ENCODE measurements at places on chromosomes 2 and 18.

GRCh38 chr2:81739966-81740365 lies 1435.4 kb upstream of the LRRTM1 start:
- no peak for DNase-seq

DNA sequence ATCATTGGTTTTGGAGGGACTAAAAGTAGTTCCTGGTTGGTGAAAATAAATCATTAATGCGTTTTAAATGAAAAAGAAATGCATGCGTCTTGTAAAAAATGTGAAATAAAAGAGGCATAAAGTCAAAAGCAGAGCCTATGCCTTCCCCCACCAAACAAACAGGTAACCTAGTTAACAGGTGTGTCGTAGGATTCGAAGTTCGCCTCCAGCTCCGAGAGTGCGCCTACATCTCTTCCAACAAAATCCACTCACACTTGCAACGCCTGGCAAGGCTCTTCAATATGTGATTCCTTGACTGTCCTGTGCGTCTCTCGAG lies 677 bp upstream of the SMAD4 start:
- DNase-seq, result no peak

GRCh38 chr2:54482715-54483114 lies 26.6 kb downstream of the SPTBN1 start:
- no peak for DNase-seq

- DNase-seq, result no peak
Observed at GRCh38 chr2:241850544-241851324, 8.0 kb downstream of the PDCD1 start.

DNA sequence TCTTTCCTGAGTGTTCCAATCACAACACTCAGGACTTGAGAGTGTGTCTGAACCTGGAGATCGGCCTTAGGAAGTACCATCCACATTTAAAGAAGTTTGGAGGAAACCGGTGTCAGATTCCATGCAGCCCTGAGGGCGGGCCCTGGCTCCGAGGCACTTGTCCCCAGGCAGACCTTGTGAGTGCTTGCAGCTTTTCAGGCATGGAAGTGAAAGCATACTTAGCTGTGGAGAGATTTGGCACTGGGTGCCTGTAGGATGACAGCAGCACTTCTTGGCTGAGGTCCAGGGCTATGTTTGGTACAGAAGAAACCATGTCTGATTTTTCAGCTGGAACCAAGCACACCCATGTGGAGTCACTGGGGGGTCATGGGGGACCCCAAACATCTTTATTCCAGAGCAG lies 230.8 kb downstream of the SEPTIN10 start:
- no peak for DNase-seq

DNA sequence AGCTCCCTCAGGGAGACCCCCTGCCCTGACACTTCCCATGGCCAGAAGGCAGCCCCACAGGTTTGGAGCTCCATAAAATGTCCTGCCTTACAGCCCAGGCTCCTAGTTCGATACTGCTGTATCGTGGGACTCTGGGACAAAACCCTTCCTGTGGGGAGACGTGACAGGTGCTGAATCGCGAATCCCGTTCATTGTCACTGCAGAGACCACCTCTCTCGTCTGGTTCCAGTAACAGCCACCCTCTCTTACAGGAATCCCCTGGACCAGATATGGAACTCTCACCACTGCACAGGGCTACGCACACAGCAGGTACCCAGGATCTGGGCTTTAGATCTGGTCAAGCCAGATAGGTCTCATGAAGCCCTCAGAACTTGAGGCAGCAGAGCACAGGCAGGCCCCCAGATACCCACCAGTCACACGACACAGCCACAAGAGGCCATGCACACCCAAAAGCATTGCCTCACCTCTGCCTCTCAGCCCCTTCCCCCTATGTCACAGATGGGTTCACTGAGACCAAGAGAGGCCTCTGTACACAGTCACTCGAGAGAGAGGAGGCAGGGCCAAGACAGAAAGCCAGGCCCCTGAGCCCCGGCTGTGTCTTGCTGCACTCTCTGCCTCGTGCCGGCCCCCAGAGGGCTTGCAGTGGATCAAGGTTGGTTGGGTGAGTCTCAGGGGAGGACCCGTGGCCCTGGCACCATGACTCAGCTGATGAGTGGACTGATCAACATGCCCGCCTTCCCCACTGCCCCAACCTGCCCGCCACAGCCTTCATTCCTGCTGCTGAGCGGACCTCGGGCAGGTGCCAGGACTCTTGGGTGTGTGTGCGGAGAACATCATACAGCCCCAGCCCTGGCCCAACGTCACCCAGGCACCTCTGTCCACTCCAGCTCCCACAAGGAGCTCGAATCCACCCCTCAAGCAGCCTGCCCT lies 7.6 kb downstream of the SDC1 start:
- DNase-seq, result no peak

GRCh38 chr2:109352898-109353689 lies 224.1 kb downstream of the SH3RF3 start:
- no peak for DNase-seq

DNA sequence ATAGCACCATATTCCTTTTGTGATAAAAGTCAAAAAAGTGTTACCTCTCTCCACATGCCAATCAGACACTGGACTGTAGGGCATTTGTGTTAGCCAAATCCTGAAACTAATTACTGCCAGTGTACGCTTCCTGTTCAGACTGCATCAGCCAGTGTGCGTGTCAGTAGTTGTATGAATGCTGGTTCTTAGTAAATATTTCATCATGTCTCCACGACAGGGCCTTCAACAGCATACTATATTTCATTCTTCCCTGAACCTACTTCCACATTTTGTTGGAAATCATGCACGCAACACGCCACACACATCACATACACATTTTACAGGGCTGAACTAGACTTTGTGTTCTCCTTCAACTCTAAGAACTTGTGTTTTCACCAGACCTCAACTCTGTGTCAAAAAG lies 77.5 kb downstream of the EPB41L3 start:
- DNase-seq, result no peak

GRCh38 chr18:79402977-79403722 lies 7.4 kb downstream of the NFATC1 start:
- DNase-seq, result no peak

- DNase-seq, result no peak
Observed at GRCh38 chr2:15546297-15547098, 14.6 kb downstream of the NBAS start.

DNA sequence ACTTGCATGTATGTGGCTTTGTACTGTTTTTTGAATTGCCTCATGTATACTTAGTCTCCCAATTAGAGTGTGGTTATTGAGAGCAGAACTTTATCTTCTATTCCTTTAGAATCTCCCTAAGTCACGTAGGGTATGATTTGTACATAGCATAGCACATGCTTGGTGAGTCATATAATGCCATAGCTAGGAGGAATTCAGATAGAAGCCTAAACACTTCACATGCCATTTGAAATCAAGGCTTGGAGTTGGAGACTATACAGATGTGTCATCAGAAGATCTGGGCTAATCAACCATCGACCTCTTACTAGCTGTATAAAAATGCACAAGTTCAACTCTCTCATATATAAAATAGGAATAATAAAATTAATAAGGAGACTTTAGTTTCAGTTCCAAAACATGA lies 222.6 kb upstream of the ST6GAL2 start:
- DNase-seq, result no peak

DNA sequence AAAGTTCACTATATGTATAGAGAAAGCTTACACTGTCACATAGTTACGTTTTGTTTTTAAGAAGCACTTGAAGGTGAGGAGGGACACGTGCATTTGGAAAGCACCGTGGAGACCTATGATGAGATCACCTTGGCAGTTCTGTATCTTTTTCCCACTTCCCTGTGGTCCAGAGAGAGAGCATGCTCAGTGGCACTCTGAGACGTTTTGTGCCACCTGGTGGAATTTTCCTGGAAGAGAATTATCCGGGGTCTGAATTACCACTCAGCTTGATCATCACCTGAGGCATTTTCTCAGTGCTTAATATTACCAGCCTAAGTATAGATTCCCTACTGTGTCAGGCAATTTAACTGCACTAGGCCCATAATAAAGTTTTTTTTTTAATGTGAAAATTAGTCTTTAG lies 469.4 kb upstream of the SMIM21 start:
- no peak for DNase-seq

- DNase-seq, result no peak
Observed at GRCh38 chr18:35345460-35345921, 1.3 kb upstream of the ZNF24 start.

DNA sequence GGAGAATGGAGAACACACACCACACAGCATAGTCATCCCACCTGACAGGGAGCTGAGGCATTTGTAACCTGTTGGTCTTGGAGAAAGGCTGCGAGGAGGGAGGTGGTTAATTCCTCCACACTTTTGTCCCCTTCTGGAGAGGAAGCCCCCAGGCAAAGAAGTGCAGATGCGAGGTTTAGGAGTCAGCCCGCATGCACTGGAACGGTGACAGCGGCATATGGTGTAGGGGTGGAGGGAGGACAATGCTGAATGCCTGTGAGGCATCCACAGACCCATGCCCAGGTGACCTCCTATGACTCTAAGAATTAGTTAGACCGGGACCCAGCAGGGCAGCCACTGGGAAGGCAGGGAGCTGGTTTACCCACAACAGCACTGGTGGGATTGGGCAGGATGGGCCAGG lies 12.2 kb downstream of the SPATA3 start:
- no peak for DNase-seq

- no peak for DNase-seq
Observed at GRCh38 chr2:15943378-15944280, 3.3 kb downstream of the MYCN start.

DNA sequence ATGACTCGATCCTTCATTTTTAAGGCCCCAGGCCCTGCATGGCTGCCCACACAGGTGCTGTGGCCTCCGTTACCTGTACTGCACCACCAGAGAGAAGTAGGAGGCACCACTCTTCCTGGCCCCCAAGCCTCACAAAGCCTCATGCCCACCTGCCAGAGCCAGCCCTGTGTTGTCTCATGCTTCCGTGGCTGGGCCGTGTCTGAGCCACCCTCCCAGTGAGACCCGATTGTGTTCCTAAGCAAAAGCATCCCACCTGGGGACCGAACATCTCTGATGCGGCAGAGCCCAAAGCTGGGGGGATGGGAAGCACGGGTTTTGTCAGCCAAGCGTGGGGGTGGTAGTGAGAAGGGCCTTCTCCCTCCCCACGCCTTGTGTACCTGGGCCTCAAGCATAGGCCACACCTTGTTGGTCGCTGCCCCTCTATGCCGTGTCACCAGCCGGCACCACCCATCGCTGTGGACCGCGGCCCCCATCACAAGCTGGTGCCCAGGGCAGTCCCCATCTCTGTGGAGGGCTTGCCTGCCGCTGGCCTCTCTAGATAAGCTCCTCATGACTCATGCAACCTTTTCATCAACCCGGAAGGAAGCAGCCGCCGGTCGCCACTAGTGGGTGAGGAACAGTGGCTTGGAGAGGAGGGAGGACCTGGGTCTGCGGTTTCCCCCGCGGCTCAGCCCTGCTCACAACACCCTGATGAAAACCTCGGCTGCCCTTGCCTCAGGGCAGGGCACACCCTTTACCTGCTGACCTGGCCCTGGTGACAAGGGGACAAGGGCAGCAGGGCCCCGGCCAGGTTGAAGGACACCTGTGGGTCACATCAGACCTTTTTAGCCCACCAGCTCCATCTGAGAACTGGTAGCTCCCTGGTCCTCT lies 2.7 kb upstream of the RNPEPL1 start:
- peak; percentile 82 for DNase-seq

GRCh38 chr2:123165616-123166015 lies 859.5 kb upstream of the CNTNAP5 start:
- no peak for DNase-seq

- no peak for DNase-seq
Observed at GRCh38 chr2:134603966-134604365, 114.8 kb downstream of the TMEM163 start.

DNA sequence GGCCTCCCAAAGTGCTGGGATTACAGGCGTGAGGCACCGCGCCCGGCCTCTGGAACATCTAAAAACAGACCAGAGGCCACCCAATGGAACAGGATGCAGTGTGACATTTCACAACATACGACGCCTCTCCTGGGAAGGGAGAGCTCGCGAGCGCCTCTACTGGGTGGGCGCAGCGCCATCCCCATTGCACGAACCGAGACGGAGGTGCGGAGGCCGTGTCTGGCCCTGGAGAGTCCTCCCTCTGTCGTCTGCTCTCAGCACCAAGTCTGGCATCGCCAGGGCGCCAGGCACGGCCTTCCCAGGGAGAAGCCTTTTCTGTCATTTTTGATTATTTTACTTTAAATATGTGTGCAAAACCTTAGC lies 9.4 kb upstream of the GBX2 start:
- DNase-seq, result no peak

GRCh38 chr2:146826388-146826787 lies 1018.4 kb upstream of the ACVR2A start:
- no peak for DNase-seq

GRCh38 chr18:711310-711656 lies 1.1 kb downstream of the ENOSF1 start:
- DNase-seq, result no peak

GRCh38 chr2:189841019-189841418 lies 56.8 kb downstream of the PMS1 start:
- DNase-seq, result no peak

DNA sequence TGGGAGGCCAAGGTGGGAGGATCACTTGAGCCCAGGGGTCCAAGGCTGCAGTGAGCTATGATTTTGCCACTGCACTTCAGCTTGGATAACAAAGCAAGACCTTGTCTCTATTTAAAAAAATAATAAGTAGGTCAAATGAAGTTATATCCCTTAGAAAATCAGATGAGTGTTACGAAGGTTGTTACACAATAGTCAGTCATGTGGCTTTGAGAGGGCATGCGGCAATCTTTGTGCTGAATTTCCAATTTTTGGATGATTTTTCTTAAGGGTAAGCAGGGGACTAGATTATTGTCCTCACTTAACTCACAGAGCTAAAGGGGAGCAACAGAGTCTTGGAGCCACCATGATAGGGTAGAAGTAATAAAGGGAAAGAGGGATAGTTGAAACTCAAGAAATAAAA lies 71.8 kb downstream of the B3GNT2 start:
- no peak for DNase-seq

DNA sequence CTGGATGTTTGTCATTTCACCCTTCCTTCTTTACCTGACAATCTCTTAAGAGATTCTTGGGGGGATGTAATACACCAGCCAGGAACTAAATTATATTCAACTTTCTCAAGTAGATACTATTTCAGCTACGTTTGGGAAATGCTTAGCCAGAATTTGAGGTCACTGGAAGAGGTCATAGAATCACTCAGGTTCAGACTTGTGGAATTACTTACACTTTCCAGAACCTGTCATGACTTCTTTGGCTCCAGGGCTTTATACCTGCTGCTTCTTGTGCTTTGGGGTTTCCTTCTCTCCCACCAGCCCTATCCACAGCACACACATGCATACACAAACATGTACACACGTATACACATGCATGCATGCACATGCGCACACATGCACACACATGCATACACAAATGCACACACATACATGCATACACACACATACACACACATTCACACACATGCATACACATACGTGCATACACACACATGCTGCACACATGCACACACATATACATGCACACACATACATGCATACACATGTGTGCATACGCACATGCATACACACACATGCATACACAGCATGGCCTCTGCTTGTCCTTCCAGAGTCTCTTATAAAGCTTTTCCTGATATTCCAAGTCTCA lies 23.5 kb upstream of the ANXA4 start:
- DNase-seq, result no peak

- DNase-seq, result no peak
Observed at GRCh38 chr2:120670771-120671480, 64.7 kb upstream of the GLI2 start.

GRCh38 chr2:54720563-54720962 lies 2.9 kb upstream of the EML6 start:
- no peak for DNase-seq

Measured in stimulated activated CD8-positive, alpha-beta memory T cell treated with anti-CD3 and anti-CD28 coated beads, Interleukin-7, amount 100 ng/mL, for 1 hour (primary cell).